ENCODE measurements at places on chromosomes 7 and 10. TPM values are rescaled to one million over a fixed set of nuclear protein-coding genes. Genes with fewer than 3 reads are reported as not detected.

Gene ZWINT
- 52.0 TPM for total RNA-seq

Gene SCIN
- total RNA-seq, result not detected

Gene PLAC9
- total RNA-seq, result 1.6 TPM

Gene FGFR2
- total RNA-seq, result under 0.01 TPM

Gene CYP26C1
- under 0.01 TPM for total RNA-seq

Gene COL1A2
- 1,211 TPM for total RNA-seq

Gene PNLIPRP3
- not detected for total RNA-seq

Gene PTPRN2
- total RNA-seq, result under 0.01 TPM

Gene CALHM1
- not detected for total RNA-seq

Gene NPTX2
- under 0.01 TPM for total RNA-seq

Gene AFAP1L2
- total RNA-seq, result under 0.01 TPM

Gene ETV1
- 21.1 TPM for total RNA-seq

All from IMR-90 (cell line).